Occipital lobe (tissue), 3 donors: ENCODE measurements at places on chromosomes 1 and 21. TPM values are rescaled to one million over a fixed set of nuclear protein-coding genes. Genes with fewer than 3 reads are reported as not detected.
A peak's percentile ranks its signal among the peaks of the same experiment; 100 is the strongest.

- no peak for DNase-seq
These were observed 24.3 kb upstream of the GRHL3 start for GRCh38 chr1:24294716-24295371.

GRCh38 chr1:48105165-48105564 is 108.0 kb upstream of the TRABD2B start:
- DNase-seq: no peak

Gene FOXD3
- not detected for total RNA-seq

- peak; percentile 7 for DNase-seq
These were observed 457 bp downstream of the VAV3 start for GRCh38 chr1:107964336-107965109.

- DNase-seq: no peak
These were observed 52.8 kb downstream of the NENF start for GRCh38 chr1:212485571-212485912.

Gene ADAMTS4
- total RNA-seq: 0.62 TPM

Gene CRABP2
- total RNA-seq: 3.1 TPM

GRCh38 chr1:228021355-228022030 is 14.7 kb downstream of the WNT3A start:
- no peak for DNase-seq

DNA sequence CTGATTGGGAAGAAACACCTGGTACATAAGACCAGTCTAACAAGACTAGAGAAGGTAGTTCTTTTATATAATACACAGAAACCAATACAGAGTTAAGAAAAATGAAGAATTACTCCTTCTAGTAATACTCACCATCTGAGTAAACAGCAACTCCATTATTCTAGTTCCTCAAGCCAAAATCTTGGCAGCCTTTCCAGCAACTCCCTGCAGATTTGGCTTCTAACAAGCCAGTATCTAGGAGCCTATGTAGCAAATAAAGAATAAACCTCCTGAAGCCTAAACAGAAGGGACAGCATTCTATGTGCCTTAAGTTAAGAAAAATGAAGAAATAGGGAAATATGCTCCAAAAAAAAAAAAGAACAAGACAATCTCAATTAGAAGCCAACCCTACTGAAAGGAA is 24.5 kb downstream of the ERO1B start:
- no peak for DNase-seq

DNA sequence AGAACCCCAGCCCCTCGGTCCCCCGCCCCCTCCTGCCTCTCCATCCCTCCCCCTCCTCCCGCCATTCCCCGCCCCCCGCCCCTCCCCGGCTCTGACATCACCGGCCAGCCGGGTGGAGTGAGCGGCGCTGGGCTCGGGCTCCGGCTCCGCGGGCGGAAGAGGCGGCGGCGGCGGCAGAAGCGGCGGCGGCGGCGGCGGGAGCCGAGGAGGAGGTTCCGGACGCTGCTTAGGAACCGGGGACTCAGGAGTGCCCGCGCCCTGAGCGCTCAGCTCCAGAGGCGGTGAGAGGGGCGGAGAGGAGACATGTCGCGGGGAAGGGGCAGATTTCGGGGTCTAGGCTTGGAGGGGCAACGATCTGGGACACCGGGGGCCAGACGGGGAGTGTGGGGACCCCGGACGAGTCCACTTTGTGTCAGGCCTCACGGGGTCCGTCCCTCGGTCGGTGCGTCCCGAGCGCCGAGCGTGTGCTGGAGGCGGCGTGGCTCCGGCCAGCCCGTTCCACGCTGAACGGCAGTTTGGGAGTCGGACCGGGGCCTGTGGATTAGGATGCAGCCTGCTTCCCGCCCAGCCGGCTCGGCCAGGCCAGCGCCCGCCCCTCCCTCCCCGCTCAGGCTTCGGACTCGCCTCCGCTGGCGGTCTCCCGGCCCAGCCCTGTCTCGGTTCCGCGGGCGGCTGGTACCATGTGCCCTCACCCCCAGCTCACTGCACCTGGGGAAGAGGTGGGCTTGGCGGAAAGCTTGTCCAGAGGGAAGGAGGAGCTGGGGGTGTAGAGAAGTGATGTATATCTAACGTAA is at the start of gene PEA15:
TSS of gene PEA15 (plus strand) at position 143 of the 794 bp plus-strand sequence. CDS start 6,161 bp downstream, outside the sequence.
- DNase-seq: peak; percentile 75

Gene PYHIN1
- not detected for total RNA-seq

Gene TMEM79
- 0.78 TPM for total RNA-seq

Gene FOXD2
- total RNA-seq: 0.31 TPM

Gene AGMAT
- 0.47 TPM for total RNA-seq

Gene DIO1
- not detected for total RNA-seq

Gene AMY1B
- total RNA-seq: not detected

DNA sequence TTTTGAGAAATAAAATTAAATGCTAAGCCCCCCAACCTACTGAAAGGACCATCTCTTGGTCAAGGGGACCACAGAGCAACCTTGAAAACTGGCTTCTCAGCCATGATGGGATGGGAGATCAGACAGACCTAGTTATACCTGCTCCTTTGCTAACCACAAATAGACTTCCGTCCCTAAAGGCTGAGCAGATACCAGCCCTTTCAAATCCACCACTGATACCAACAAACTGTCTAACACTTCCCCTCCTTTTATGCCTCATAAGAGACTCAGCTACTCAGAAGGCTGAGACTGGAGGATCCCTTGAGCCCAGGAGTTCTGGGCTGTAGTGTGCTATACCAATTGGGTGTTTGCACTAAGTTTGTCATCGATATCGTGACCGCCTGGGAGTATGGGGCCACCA is 407.3 kb downstream of the SIPA1L2 start:
- no peak for DNase-seq

DNA sequence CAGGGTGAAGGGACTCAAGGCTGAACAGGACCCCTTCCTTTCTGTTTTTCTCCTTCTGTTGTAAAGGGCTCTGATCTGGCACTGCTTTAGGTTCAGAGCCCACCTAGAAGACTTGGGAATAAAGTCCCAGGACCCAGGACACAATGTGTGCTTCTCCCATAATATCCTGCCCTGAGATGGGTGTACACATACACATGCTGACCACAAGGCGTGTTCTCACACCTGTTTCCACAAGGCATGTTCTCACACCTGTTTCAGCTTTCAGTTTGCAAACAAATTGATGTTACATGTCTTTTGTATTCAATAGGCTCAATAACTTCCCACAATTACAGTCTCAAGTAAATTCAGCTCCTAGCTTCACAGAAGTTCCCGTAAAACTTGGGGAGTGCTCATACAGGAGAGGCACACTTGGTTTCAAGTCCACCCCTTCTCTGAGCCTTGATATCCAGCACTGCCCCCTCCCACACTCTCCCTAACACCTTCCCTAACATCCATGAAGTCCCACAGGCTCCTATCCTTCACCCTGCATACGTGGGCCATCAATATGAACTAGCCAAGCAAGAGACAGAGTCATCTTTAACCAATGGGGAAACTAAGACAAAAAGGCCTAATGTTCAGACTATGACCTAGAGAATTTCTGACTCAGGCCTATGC is 41.7 kb downstream of the ERI3 start:
- DNase-seq: no peak

Gene MSH4
- 1.6 TPM for total RNA-seq

Gene FCGR2B
- total RNA-seq: 0.47 TPM

Gene ANGEL2
- 103 TPM for total RNA-seq

DNA sequence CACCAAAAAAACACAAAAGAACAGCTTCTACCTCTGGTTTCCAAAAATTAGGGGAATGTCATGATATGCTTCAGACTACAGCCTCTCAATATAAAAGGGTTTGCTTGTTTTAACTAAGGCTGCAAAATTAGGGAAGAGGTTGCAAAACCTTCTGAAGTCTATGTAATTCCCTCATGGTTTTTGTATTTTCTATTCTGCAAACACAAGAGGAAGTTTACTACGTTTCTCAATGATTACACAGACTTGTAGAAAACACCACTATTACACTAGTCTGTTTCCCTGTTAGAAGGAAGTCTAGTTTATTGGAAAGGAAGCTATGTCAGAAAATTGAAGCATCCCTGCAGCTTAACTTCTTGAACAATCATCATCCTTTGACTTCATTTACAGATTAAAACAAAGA is 229.7 kb upstream of the FMN2 start:
- no peak for DNase-seq

DNA sequence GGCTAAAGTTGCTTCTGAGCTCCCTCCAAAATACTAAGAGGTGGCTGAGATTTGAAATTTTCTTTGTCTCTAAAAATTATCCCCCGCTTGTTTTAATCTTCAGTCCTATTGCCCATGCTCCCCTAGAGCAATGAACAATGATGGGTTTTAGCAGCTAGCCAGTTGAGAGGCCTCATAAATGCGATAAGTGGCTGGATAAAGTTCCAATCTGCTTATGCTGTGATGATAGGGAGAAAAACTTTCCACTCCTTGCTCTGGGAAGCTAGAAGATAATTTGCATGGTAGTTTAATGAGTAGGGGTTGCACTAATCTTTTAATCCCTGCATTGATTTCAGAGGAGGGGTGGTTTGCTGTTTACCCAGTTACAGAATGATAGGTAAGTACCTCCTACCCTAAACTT is 9.6 kb upstream of the PRPF3 start:
- DNase-seq: no peak

Gene LMNA
- 18.1 TPM for total RNA-seq

Gene SPRR4
- total RNA-seq: not detected

Gene PDPN
- 5.9 TPM for total RNA-seq
